ENCODE measurements at places on chromosomes 13 and 19. TPM values are rescaled to one million over a fixed set of nuclear protein-coding genes. Genes with fewer than 3 reads are reported as not detected.

DNA sequence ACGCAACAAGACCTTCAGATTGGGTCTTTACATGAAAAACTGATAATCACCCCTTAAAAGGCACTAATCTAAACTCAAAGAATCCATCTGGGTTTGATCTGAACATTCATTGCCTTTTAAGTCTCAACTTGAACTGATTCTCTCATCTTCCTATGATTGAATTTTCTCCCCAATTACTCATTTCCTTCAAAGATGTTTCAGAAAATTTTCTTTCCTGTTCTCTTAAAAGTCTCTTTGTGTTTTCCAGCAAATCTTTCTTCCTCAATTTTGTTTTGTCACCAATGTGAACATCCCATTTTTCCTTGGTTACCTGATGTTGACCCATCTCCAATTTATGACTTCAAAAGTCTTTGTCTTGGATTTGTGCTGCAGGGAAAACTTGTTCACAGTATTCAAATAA is 234.3 kb downstream of the DACH1 start:
- H3K4me1 ChIP-seq: no peaks in the 10 kb centered on the region
- H3K27me3 ChIP-seq: no peaks in the 10 kb centered on the region
- DNase-seq: no peak
- H3K4me3 ChIP-seq: no peak overlapping the region

GRCh38 chr19:14418856-14419105 is 360 bp downstream of the DDX39A start:
- DNase-seq: no peak
- H3K27me3 ChIP-seq: no peaks in the 10 kb centered on the region
- H3K27ac ChIP-seq: peak overlapping the region; percentile 98
- H3K4me1 ChIP-seq: peaks cover 54% of the 10 kb centered on the region

DNA sequence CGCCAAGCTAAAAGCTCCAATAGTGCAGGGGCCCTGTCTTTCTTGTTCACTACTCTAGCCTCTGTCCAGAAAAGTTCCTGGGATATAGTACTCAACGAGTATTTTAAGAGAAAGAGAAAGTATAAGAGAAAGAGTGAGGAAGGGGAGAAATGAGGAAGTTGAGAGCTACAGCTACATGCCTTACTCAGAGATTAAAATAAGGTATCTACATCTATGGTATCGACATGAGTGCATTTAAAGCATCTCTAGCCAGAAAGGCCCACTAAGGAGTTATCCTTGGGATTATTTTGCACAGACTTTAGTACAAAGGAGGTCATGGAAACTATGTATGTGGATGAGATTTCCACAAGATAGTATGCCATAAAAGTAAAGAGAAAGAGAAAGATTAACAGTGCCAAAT is 28.5 kb downstream of the MYCBP2 start:
- peak; percentile 69 for DNase-seq
- peaks cover 2% of the 10 kb centered on the region for H3K36me3 ChIP-seq
- peak overlapping the region; percentile 35 for H3K4me3 ChIP-seq
- H3K4me1 ChIP-seq: peaks cover 40% of the 10 kb centered on the region
- peak overlapping the region; percentile 66 for H3K27ac ChIP-seq

DNA sequence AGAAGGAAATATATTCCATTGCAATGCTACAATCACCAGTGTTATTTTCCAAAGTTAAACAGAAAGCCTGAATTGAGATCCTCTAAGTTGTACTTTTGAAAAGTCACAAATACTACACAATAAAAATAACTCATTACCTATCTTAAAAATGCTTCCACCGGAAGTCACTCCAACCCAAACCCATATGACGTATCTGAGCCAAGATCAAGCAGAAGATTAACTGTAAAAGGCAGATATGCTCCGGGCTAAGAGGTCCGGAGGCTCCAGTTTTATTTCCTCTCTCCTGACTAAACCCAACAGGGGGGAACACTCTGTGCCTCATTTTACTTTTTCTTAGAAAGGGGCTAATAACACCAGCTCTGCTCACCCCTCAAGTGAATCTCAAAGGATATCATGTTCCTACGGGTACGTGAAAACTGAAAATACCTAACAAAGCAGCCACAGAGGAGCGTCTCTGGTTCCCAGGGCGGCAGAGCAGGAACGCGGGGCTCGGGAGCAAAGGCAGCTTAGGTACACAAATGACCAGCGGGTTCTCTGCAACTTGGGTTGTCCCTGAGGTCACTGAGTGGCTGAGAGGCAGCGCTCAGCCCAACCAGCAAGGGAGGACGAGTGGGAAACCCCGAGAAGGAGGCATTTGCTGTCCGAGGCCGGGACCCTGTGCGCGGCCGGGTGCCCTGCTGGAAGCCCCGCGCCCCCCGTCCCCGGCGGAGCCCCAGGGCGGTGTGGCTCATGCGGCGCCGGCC is 750 bp downstream of the RAB20 start:
- peak overlapping the region; percentile 70 for H3K4me3 ChIP-seq
- no peaks in the 10 kb centered on the region for H3K36me3 ChIP-seq
- H3K27ac ChIP-seq: peak overlapping the region; percentile 12
- H3K4me1 ChIP-seq: peaks cover 16% of the 10 kb centered on the region
- DNase-seq: no peak

- no peaks in the 10 kb centered on the region for H3K36me3 ChIP-seq
- no peak overlapping the region for H3K4me3 ChIP-seq
- DNase-seq: peak; percentile 82
- peaks cover 25% of the 10 kb centered on the region for H3K4me1 ChIP-seq
These were observed 58.3 kb downstream of the GPALPP1 start for GRCh38 chr13:45047394-45048310.

DNA sequence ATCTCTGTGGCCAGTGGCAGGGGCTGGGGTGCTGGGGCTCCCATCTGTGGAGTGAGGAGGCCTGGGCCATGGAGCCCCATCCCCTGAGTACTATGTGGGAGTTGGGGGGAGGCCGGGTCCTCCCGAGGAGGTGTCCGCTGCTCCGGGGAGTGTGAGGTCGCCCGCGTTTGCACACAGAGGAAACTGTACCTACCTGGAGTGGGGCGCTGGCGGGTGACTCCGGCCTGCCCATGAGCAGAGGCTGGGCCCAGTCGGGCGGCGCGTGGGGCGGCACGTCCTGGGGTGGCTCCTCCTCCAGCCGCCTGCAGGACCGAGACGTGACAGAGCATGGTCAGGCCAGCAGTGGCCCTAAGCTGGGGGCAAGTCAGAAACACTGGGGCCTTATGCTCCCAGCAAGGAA is 33.8 kb upstream of the MATK start:
- no peak overlapping the region for H3K4me3 ChIP-seq
- no peak overlapping the region for H3K27ac ChIP-seq
- H3K36me3 ChIP-seq: no peaks in the 10 kb centered on the region

GRCh38 chr19:58330458-58330857 is 3.7 kb downstream of the ZSCAN22 start:
- peaks cover 8% of the 10 kb centered on the region for H3K36me3 ChIP-seq
- no peak for DNase-seq
- no peaks in the 10 kb centered on the region for H3K27me3 ChIP-seq
- no peak overlapping the region for H3K4me3 ChIP-seq

GRCh38 chr13:74087357-74087756 is 46.8 kb downstream of the KLF12 start:
- H3K36me3 ChIP-seq: no peaks in the 10 kb centered on the region
- H3K4me1 ChIP-seq: peaks cover 12% of the 10 kb centered on the region
- DNase-seq: no peak
- H3K4me3 ChIP-seq: no peak overlapping the region
- H3K27me3 ChIP-seq: no peaks in the 10 kb centered on the region

DNA sequence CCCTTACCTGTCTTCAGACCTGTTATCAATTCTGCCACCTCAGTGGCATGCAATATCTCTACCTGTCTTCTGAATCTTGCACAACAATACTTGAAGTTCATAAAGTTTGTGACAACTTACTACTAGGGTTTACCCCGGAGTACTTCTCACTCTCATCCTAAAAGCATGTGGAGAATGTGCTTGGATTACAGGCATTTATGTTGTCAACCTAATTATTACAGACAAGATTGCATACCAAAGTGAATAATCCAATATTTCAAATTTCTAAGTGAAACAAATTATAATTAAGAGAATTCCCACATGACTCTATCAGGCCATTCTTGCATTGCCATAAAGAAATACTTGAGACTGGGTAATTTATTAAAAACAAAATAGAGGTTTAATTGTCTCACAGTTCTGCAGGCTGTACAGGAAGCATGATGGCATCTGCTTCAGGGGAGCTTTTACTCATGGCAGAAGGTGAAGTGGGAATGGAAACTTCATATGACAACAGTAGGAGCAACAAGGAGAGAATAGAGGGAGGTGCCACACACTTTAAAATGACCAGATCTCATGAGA is 661.0 kb upstream of the SPRY2 start:
- H3K4me3 ChIP-seq: no peak overlapping the region
- H3K36me3 ChIP-seq: no peaks in the 10 kb centered on the region
- no peaks in the 10 kb centered on the region for H3K27me3 ChIP-seq
- H3K27ac ChIP-seq: no peak overlapping the region

DNA sequence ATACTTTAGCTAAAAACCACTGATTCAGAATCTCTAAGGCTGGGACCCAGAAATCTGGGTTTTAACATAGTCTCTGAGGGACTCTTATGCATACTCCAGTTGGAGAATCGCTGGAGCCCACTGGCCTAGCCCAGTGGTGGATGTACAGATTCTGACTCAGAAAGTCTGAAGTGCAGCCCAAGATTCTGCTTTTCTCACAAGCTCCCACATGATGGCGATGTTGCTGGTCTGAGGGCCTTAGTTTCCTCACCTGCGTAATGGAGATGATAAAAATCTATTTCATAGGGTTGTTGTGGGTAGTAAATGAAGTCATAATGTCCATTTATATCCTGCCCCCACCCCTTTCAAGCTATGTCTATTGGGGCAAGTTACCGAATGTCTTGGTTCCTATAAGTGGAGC is 7.7 kb upstream of the CDADC1 start:
- H3K27me3 ChIP-seq: no peaks in the 10 kb centered on the region
- H3K36me3 ChIP-seq: no peaks in the 10 kb centered on the region
- no peak overlapping the region for H3K4me3 ChIP-seq

DNA sequence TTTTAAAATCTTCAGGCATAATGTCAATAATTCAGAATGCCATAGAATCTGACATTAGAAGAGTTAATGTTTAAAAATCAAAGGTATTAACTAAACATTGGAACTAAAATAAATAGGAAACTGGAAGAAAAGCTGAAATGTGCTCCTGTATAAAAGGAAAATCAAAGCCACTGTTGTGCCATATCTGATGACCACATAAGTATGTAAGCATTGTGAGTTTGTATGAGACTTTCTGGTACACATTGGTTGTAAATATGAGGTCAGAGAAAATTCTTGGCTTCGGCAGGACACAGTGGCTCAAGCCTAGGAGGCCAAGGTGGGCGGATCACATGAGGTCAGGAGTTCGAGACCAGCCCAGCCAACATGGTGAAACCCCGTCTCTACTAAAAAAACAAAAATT is 48.3 kb upstream of the INTS6 start:
- no peak for DNase-seq
- no peak overlapping the region for H3K27ac ChIP-seq
- no peak overlapping the region for H3K4me3 ChIP-seq
- no peaks in the 10 kb centered on the region for H3K36me3 ChIP-seq
- peaks cover 4% of the 10 kb centered on the region for H3K27me3 ChIP-seq

DNA sequence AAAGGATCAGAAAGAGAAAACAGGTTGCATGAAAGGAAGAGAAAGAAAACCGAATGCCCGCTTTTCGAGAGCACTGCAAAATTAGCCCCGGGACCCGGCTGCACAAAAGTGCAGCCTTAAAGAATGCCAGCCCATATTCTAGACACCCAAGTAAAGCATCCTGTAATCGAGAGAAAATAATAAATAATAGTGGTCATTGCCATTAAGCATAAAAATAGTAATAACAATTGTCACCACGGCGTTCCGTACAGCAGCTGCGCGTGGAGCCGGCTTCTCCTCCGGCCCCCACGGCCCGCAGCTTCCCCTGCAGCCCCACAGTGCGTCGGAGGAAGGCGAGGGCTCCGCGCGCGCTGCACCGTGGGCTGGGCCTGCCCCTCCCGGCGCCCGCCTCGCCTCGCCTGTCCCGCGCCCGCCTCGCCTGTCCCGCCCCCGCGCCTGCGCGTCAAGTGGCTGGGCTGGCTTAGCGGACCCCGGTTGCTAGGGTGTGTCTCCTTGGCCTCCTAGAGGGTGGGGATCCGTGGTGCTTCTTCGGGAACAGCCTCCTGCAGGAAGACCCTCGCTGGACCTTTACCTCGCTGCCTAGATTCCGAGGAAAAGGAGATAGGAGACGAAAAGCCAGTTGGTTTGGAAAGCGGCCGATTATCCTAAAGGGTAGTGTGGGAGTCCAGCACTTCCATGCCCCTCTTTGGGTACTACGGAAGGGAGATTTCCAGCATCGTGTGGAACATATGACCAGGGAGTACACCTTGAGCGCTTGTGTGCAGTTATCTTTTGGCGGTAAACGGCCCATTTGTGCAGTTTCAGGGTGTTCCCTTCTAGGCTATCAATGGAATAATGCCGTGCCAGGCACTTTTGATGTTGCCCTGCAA is at the start of gene LRRC63:
LRRC63 (plus strand) TSS at position 446 of the 869 bp plus-strand sequence. CDS start 1,107 bp downstream, outside the sequence.
- no peaks in the 10 kb centered on the region for H3K27me3 ChIP-seq
- no peaks in the 10 kb centered on the region for H3K36me3 ChIP-seq
- DNase-seq: peak; percentile 76
- H3K4me3 ChIP-seq: peak within 1 kb of the TSS; percentile 47

GRCh38 chr13:99299920-99300341 is 7.3 kb downstream of the GPR183 start:
- no peak overlapping the region for H3K4me3 ChIP-seq
- no peaks in the 10 kb centered on the region for H3K27me3 ChIP-seq
- H3K36me3 ChIP-seq: no peaks in the 10 kb centered on the region
- peak overlapping the region; percentile 41 for H3K27ac ChIP-seq
- DNase-seq: no peak

- H3K4me3 ChIP-seq: no peak overlapping the region
- no peaks in the 10 kb centered on the region for H3K4me1 ChIP-seq
- no peaks in the 10 kb centered on the region for H3K27me3 ChIP-seq
- no peaks in the 10 kb centered on the region for H3K36me3 ChIP-seq
These were observed 269.3 kb upstream of the MIR17HG start for GRCh38 chr13:91078093-91078679.

- H3K27ac ChIP-seq: no peak overlapping the region
- no peaks in the 10 kb centered on the region for H3K27me3 ChIP-seq
- DNase-seq: no peak
- H3K36me3 ChIP-seq: peaks cover 1% of the 10 kb centered on the region
These were observed 8.5 kb upstream of the CERS1 start for GRCh38 chr19:18904334-18905057.

DNA sequence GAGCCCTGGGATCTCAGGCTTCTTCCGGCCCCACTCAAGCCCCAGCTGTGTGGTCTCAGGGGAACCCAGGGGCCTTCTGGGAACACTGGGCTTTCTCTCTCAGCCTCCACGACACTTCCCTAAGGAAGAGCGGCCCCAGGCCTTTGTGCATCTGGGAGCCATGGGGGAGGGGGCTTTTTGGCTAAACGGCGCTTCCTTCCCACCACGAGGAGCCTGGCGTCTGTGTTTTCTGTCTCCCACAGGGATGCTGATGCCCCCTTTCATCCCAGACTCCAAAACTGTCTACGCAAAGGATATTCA is 24.2 kb upstream of the TMEM255B start:
- H3K4me3 ChIP-seq: no peak overlapping the region
- peaks cover 11% of the 10 kb centered on the region for H3K4me1 ChIP-seq
- no peak overlapping the region for H3K27ac ChIP-seq
- no peaks in the 10 kb centered on the region for H3K36me3 ChIP-seq
- DNase-seq: no peak

GRCh38 chr19:10173527-10173926 is 21.2 kb downstream of the DNMT1 start:
- H3K4me1 ChIP-seq: no peaks in the 10 kb centered on the region
- DNase-seq: no peak
- H3K27ac ChIP-seq: no peak overlapping the region
- H3K4me3 ChIP-seq: no peak overlapping the region
- no peaks in the 10 kb centered on the region for H3K27me3 ChIP-seq
- H3K36me3 ChIP-seq: peaks cover 63% of the 10 kb centered on the region

Gene NPAS1
- 1.1 TPM for total RNA-seq

Gene MRPL57
- total RNA-seq: 12.1 TPM

Gene KLK12
- total RNA-seq: not detected

Gene ZNF229
- 6.7 TPM for total RNA-seq

Gene ZNF773
- total RNA-seq: 29.2 TPM

Gene FFAR1
- total RNA-seq: 3.0 TPM

Gene SERP2
- not detected for total RNA-seq

Gene CEACAM3
- not detected for total RNA-seq

Gene SIGLEC8
- not detected for total RNA-seq

Gene CYP4F2
- total RNA-seq: not detected

Measured in B cell (primary cell).